ENCODE measurements at places on chromosomes 5 and 9.

DNA sequence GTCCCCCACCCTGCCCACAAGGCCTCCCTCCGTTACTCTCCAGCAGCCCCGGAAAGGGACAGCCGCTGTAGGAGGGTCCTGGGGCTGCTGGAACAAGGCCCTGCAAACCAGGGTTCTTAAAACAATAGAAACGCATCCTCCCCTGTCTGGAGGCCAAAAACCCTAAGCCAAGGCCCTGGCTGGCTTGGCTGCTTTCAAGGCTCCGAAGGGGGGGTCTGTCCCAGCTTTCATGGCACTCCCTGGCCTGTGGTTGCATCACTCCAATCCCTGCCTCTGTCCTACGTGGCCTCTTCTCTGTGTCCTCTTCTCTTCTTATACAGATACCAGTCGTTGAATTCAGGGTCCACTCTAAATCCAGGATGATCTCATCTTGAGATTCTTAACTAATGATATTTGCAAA, 7.4 kb upstream of the UBAC1 start:
- no peak for DNase-seq

DNA sequence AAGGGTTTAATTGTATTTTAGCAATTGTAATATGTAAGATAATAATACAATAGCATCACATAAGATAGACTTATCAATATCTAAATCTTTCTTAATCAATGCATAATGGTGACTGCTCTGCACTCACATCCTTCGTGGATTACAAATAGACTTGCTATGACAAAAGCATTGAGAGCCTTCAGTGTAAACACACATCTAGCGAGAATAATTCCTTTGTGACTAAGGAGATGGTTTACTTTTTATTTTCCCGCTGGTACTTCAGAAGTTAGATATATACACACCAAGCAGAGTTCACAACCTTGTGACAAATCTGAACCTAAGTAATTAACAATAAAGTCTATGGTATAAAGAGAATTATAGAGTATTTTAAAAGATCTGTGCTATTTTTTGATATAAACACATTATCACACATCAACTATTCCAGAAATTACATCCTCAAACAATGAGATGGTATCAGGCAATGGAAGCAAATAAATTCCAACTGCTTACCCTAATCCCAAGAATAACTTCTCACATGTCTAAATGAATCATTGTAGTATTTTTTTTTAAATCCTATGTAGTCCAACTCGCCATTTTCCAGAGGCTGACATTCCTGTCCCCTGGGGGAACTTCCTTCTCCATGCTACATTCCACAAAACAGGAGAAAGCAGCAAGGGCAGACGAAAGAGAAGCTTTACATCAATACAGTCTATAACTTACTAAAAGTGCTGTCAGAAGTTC, 51.2 kb downstream of the MAPKAP1 start:
- DNase-seq, result no peak

- DNase-seq, result no peak
Observed at GRCh38 chr5:124310453-124310852, 436.0 kb downstream of the ZNF608 start.

- DNase-seq, result peak; percentile 15
Observed at GRCh38 chr9:100098046-100098886, 534 bp downstream of the ERP44 start.

DNA sequence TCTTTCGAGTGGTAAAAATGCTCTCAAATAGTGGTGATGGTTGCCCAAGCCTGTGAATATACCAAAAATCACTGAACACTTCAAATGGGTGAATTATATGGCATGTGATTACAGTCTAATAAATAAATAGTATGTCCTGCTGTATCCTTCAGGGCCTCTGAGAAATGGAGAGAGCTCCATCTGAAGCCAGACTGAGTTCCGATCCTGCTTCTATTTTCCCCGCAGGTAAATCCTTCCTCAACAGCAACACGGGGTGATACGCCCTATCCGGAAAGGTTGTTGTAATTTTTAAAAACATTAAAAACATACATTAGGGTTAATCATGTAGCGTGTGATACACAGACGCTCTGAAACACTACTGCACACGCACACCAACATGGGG, 695 bp upstream of the SNAPC3 start:
- DNase-seq, result no peak

- DNase-seq, result no peak
Observed at GRCh38 chr5:54171645-54172384, 138.6 kb downstream of the ARL15 start.

DNA sequence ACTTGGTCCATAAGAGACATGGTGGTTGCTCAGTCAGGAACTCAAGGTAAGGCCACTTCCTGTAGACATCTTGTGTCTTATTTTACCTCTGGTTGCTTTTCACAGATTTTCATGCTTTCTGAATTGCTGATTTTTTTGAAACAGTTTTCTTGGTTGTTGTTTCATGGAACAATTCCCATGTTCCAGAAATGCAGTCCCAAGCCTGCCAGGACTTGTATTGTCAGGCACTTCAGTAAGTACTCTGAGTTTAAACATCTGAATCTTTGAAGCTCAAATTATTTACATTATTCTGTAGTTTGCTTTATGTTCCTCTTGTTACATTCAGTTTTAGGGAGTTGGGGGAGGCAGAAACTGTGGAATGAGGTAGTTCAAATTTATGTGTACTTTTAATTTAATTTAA, 290.2 kb downstream of the DMRT2 start:
- no peak for DNase-seq

- DNase-seq, result no peak
Observed at GRCh38 chr5:95543017-95543705, 11.6 kb downstream of the SKIC3 start.

DNA sequence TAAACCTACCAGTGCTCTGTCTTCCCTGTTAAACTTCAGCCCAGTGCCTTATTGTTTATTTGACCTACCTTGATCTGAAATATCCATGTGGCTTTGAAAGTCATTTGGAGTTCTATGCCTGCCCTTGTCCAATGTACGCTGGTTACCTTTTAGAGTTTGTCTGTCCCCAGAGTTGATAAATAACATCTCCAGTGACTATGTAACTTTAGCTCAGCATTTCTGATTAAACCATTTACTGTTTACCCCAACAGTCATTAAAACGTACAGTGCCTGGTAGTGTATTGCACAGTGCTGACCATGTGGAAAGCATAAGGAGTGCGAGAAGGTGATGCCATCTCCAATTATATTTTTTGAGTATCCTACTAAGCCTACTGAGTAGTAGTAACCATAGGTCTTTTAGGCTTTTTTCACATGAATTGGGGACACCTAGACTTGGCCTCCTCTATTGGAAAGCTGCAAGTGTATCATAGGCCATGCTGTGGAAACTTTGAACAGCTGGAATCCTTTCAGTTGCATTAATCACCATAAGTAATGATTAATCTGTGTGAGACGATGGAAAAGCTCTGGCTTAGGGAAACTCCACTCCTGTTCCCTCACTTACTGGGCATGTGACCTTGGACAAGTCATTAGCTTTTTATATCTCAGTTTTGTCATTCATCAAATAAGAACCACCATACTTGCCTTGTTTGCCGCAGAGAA, 93.5 kb downstream of the MAST4 start:
- no peak for DNase-seq

GRCh38 chr5:129246088-129246487, 151.5 kb downstream of the ISOC1 start:
- DNase-seq, result no peak

Measured in NK-92 treated with Interleukin-12 subunit alpha and Interleukin-12 subunit beta, amount 100 ng/mL, for 24 hours (cell line).